NCI-H187 treated with DMSO at 0.1 percent for 48 hours (cell line): ENCODE measurements at places on chromosomes 6 and 20.

- no peak for DNase-seq
Measured at GRCh38 chr6:6724539-6725467, 136.3 kb downstream of the LY86 start.

- DNase-seq: no peak
Measured at GRCh38 chr20:18637224-18637623, 49.4 kb downstream of the DTD1 start.

GRCh38 chr20:10137533-10137932, 81.1 kb upstream of the SNAP25 start:
- no peak for DNase-seq

DNA sequence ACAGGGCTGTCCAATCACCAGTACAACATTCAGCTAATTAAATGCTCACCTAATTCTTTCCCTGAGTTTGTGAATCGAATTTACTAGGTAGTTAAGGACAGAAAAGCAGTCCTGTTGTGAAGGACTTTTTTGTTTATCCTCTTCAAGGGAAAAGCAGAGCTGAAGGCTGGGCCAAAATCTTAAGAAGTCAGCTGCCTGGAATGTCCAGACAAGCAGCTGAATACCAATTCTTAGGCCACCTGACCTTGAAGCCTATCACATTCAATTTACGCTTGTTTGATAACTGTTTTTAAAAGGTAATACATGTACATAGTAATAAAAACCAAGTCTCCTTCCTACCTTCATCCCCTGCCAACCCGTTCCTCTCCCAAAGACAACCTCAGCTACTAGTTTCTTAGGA, 56.4 kb downstream of the UQCC1 start:
- DNase-seq: no peak

DNA sequence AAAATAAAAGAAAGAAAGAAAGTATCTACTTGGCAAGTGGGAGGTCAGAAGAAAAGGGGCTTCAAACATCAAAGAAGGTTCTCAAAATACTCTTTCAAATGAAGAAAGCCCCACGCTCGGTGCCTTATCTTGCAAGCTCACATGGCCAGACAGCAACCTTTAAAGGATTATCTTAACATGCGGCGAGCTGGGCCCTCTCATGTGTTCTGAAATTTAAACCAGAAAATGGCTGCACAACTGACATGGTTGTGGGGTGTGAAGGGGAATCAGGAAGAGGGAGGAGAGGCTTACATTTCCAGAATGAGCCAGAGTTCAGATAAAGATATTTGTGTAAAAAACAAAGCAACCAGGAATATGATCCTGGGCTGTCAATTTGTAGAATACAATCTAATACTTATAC, 363.1 kb downstream of the PRKN start:
- DNase-seq: no peak

GRCh38 chr6:25303254-25303653, 24.1 kb downstream of the CARMIL1 start:
- DNase-seq: no peak

DNA sequence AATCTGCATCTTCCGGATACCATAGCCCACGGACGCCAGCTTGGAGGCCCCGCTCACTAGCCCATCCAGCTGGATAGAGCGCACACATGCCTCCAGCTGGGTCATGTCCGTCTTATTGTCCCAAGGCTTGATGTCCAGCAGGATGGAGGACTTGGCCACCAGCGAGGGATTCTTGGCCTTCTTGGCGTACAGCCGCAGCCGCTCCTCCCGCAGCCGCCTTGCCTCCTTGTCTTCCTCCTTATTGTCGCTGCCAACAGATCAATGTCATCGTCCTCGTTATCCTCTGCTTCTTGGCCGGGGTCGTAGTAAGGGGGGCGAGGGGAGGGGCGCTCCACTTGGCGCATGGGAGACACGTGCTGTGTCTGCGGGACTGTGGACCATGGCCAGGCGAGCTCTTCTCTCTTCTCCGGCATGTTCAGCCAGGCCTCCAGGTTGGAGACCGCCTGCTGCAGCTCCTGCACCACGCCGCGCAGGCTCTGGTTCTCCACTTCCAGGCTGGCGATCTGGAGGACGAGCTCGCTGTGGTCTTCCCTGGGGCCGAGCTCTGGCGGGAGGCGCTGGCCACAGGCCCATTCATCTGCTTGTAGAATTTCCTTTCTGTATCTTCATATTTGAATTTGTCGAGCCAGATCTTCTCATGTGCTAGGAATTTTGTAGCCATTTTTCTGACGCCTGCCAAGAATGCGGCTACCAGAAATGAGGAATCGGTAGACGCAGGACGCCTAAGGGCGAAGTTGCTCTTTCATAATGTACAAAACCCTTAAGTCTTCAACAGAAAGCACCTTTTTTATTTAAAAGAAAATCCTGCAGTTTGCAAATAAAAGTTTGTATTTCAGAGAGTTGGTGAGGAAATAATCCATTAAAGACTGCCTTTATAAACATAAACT, 60.1 kb upstream of the PTPRK start:
- DNase-seq: no peak

GRCh38 chr6:21895555-21895954, 302.0 kb downstream of the SOX4 start:
- no peak for DNase-seq

DNA sequence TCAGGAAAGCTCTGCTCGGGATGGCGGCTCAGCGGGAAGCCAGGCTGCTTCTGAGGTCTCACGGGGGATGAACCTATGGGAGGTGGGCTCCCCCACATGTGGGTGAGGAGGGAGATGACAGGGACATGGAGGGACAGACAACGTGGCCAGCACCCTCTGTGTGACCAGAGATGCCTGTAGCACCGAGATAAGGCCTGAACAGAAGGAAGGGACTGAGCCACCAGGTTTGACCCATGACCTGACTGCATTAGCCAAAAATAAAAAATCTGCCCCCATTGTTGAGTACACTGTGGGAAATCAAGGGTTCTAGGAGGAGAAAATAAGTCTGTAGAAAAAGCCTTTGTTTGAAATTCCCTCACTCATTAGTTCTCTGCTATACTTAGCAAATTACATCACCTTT, 105.7 kb downstream of the RNASET2 start:
- no peak for DNase-seq

DNA sequence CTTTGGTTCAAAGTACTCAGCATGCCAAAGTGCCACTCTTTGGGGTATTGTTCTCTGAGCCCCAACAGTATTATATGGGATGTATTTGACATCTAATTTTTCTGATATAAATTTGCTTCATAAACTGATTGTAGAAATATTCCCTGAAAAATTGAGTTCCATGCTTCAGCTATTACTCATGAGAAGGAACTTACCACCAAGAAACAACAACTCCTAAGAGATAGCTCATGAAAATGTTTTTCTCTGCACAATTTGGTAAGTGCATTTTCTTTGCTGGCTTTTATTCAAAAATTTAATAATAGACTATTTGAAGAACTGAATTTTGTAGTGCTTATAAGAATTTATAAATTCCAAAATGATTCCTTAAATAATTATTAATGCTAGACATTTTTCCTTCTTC, 12.8 kb upstream of the TPD52L1 start:
- DNase-seq: no peak

GRCh38 chr20:34639755-34640222, 37.1 kb downstream of the PIGU start:
- peak; percentile 68 for DNase-seq

GRCh38 chr20:33076662-33077372, 2.6 kb upstream of the BPIFB4 start:
- DNase-seq: no peak

GRCh38 chr20:41716436-41716835, 98.3 kb upstream of the CHD6 start:
- no peak for DNase-seq

GRCh38 chr20:38277285-38277684, 16.8 kb upstream of the KIAA1755 start:
- no peak for DNase-seq

- no peak for DNase-seq
Measured at GRCh38 chr6:387293-387741, 4.2 kb upstream of the IRF4 start.

DNA sequence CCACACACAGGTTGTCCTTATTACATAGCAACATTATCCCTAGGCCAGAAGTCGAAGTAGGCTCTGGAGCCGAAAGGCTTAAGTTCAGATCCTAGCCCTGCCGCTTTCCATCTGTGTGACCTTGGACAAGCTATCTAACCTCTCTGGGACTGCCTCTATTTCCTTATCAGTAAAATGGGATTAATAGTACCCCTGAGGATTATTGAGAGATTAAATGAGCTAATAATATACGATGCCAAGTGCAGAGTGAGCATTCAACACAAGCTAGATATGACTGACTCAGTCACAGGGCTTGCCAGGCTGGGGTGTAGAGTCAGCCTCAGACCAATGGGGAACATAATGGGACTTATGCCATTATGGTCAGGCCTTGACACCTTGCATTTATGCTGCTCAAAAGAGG, 8.9 kb upstream of the SPATA2 start:
- no peak for DNase-seq

DNA sequence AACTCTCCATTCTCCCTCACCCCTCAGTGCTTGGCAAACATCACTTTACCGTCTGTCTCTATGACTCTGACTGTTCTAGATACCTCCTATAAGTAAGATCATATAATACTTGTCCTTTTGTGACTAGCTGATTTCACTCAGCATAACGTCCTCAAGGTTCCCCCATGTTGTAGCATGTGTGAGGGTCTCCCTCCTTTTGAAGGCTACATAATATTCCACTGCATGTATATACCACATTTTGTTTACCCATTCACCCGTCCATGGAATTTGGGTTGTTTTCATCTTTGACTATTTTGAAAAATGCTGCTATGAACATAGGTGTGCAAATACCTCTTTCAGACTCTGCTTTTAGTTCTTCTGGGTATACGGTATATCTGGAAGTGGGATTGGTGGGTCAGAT, 28.3 kb downstream of the CTCFL start:
- no peak for DNase-seq

- DNase-seq: no peak
Measured at GRCh38 chr6:162108041-162108440, 619.5 kb downstream of the PRKN start.

DNA sequence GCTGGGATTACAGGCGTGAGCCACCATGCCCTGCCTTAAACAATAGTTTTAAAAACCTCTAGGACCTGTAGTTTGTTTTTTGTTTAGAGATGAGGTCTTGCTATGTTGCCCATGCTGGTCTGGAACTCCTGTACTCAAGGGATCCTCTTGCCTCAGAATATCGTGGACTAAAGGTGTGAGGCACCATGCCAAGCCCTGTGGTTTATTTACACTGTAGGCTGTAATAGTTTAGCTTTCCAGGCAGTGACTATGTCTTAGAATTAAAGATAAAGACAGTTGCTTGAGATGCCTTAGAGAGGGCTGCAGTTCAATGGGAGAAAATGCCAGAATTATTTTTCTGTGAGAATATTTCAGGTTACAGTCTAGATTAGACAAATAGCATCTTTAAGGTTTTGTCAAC, 72.9 kb downstream of the SGK1 start:
- DNase-seq: no peak

- no peak for DNase-seq
Measured at GRCh38 chr20:23446505-23446904, 6.2 kb downstream of the CST11 start.

DNA sequence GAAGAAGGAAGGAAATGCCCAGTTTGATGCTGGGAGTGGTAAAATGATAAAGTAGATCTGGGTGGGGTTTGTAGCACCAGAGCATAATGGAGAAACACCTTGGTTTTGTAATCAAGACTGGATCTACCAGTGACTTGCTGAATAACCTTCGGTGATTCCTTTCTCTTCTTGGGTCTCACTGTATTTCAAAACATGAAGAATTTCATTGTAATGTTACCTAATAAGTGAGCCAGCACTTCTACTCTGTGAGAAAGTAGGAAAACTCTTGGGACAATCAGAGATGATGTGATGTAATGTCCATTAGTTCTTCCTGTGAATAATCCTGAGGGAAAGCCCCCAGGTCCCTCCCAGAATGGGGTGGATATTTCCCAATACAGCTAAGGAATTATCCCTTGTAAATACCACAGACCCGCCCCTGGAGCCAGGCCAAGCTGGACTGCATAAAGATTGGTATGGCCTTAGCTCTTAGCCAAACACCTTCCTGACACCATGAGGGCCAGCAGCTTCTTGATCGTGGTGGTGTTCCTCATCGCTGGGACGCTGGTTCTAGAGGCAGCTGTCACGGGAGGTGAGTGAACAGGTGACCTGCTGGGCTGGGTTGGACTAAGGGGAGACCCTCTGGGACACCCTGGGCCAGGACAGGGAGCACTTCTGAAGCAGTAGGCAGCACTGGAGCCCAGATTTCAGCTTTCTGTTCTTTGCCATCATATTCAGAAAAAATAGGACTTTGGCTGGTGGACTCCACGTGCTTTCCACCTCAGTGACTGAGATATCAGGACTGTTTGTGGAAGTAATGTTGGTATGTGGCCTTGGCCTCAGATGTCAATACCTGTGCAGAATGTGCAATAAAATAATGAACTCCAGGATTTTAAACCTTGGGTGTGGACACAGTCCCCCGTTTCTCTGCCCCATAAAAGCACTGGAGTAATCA, at the start of gene PI3:
PI3 (plus strand) TSS at position 469 of the 931 bp plus-strand sequence; CDS start at position 490, 21 bp downstream.
- DNase-seq: no peak

DNA sequence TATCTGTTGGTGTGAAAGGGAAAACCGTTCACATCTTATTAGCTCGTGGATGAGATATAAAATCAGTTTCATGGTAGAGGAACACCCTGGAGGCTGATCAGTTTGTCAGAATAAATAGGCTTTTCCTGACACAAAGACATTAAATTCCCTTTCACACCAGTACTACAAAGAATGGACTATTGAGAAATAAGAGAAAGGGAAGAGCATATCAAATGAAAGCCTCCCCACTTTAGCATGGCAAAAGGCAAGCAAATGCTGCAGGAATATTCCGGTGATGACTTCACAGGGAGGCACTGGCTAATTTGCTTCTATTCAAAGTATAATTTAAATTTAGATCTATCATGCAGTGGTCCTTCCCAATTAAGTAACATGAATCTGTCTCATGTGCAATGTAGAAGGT, 115.9 kb upstream of the AGPAT4 start:
- DNase-seq: no peak

DNA sequence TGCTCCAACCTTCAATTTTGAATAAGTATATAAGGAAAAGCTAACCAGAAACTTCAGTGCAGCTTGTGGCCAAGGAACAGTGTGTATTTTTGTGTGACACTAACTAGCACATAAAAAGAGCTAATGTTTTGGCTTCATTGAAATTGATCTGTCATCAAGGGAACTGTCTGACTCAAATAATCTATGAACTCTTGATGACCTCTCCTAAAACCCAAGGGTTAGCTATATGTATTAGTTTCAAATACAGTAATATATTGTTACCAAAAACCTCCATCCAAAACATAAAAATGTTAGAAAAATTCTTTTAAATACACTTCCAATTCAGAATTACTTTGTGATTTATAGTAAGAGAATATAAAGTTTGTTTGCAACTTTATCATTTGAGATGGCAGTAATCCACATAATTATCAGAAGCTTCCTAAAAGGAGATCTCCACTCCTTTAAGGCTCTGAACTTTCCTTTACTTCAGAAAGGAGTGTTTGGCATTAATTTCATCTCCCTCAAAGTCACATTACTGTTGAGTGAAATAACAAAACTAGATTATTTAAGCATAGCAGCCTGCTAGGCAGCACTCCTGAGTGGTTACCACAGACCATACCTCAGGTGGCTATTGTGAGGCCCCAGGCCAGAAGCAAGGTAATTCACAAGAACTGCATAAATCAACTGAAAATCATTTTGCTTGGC, 46.3 kb upstream of the HSF2 start:
- no peak for DNase-seq

GRCh38 chr6:169803816-169804340, 52.5 kb downstream of the ERMARD start:
- DNase-seq: no peak

- no peak for DNase-seq
Measured at GRCh38 chr6:163679753-163680152, 265.2 kb downstream of the QKI start.
